Pericardium fibroblast (primary cell): ENCODE measurements at places on chromosomes 3 and 15. TPM values are rescaled to one million over a fixed set of nuclear protein-coding genes. Genes with fewer than 3 reads are reported as not detected.

The HIGD2B gene
- total RNA-seq = not detected in 2 replicates

The TNNC1 gene
- total RNA-seq = 1.2 and 30.3 TPM in 2 replicates

The LRRFIP2 gene
- total RNA-seq = 35.1 and 46.6 TPM in 2 replicates

The ZNF106 gene
- 38.2 and 56.9 TPM in 2 replicates for total RNA-seq

The CAND2 gene
- 2.3 and 6.0 TPM in 2 replicates for total RNA-seq

The HRH1 gene
- total RNA-seq = 4.0 and 7.5 TPM in 2 replicates
